Sciatic nerve (tissue), 2 donors: ENCODE measurements at places on chromosomes 6 and 20. TPM values are rescaled to one million over a fixed set of nuclear protein-coding genes. Genes with fewer than 3 reads are reported as not detected.
A peak's percentile ranks its signal among the peaks of the same experiment; 100 is the strongest.

The TTPAL gene
- total RNA-seq, result 8.5 TPM

DNA sequence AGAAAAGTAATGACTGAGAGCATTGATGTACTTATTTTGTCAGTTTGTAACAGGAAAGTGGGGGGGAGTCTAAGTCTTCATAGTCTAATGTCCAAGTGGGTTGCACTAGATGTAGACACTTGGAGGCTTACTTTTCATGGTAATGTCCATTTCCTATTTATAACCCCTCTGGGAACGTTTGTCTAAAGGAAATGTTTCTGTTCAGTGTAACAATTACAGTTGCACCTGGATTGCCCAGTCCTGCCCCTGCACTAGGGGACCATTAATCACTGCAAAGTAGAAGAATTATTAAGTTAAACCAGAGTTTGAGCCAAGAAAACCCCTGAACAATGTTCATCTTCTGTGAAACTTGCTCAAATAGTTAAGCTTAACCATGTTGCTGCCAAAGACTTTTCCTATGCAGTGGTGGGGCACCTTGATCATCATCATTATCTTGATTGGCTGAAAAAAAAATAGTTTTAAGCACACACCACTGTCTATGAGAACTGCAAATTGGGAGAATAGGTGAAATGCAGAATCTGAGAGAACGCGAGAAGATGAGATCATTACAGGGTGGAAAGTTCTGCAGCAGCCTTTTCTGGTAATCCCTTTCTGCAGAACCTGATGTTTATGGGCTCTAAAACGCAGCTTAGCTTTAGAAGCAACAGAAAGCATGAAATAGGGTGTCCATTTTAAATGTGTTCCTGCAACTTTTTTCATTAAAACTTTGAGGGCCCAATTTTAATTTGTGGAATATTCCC lies 106.0 kb downstream of the ZNF217 start:
- DNase-seq, result no peak

- no peak for DNase-seq
Observed at GRCh38 chr6:140636908-140637402, 1262.5 kb upstream of the CITED2 start.

The TMEM14C gene
- total RNA-seq, result 79.5 TPM

DNA sequence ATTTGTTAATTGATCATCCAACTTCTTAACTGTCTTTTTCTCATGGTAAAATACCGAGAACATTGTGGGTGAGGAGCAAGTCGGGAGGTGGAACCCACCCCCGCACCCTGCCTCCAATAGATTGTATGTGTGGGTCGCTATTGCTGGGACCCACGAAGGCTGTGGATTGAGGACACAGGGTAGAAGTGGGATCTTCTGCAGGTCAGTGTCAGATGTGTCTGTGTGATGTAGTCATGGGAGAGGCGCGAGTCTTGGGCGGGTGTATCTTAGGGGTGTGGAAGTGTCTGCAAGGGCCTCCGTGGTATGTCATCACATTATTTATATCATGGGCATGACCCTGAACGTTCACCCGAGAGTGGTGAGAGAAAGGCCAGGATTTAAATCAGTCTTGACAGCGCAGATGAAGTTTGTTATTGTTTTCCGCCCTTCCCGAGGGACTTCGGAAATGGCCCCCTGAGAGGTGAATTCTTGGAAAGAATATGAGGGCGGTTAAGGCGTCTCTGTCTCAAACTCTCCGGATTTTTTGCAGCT lies 472 bp upstream of the PAQR8 start:
- peak; percentile 57 for DNase-seq

DNA sequence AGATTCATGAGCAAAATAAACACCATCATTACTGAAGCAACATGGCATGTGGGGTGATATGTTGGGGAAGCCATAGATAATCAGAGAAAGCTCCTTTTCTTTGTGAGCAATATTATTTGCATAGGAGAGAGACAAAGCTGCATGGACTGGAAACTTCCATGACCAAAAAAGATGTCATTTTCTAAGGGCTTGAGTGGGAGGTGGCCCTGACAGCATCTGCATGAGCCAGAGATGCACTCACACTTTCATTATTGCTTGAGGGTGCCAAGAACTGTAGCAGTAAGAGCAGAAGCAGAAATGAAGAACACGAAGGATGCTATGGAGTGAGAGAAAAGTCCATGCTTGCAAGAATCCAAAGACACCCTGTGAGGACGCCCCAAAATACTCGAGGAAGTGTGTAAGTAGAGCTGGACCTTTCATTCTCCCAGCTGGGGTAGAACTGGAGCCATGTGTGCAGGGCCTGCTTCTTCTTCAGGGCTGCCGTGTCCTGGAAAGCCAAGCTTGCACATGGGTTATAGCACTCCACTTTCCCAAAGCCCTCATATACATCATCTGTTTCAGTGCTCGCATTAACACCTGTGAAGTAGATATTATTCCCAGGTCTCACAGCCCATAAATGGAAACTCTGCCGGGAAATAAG lies 851.2 kb downstream of the DHX35 start:
- no peak for DNase-seq

- no peak for DNase-seq
Observed at GRCh38 chr6:85662251-85662650, 19.6 kb upstream of the SYNCRIP start.

The CNBD2 gene
- total RNA-seq, result 4.4 TPM

The C6orf118 gene
- total RNA-seq, result not detected

DNA sequence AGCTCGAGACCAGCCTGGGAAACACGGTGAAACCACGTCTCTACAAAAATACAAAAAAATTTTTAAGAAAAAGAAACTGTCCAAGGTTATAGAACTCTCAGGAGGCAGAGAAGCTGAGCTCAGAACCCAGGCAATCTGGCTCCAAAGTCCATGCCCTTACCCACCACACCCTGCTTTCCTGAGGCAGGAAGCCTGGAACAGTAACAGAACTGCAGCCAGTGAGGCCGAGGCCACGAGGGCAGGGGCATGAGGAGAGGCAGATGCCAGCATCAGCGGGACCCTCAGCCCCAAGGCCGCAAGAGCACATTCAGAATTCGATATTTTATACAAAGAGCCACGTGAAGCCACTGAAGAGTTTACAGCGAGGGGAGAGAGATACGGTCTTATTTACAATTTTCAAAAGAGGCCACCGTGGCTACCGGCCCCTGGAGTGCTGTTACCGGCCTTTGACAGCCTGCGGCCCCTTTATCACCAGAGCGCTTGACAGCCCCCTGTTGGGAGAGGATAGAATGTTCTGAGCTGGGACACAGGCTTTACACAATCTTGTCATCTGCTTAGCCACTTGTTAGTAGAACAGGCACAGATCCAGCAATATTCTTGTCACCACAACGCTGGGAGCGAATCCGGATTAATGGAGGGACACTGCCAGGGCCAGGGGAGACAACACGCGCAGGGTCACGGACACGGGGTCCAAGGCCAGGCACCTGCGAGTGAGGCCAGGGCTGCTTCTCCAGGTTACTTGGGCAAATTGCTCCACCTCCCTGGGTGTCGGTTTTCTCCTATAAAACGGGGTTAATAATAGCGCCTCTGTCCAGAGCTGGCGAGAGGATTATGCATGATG lies 5.6 kb downstream of the SPATA2 start:
- no peak for DNase-seq

DNA sequence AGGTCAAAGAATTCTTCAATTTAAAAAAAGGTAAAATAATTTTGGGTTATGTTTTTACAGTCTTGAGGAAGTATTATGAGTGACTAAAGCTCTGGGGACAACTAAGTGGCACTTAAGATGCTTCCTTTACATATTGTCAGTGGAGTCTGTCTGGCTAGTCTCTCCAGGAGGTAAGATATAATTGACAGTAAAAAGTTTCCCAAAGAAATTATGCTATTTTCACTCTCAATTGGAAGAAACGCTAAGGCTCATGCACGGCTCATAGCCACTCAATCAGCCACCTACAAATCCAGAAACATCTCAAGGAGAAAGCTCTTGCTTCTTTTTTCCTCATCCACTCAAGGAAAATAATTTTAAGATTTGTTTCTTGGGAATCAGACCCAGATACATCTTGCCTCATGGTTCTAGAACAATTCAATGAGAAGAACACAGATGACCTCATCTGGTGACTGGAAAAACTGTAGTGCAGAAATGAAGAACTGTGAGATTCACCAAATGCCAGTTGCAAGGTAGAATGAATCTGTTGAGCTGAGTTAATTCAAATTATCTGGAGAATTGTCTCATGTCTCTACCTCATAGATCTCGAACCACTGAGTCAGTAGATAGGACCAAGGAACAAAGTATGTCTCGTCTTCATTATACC lies 252.9 kb downstream of the TPBG start:
- no peak for DNase-seq

The WDR27 gene
- total RNA-seq, result 58.5 TPM

The ESR1 gene
- 16.5 TPM for total RNA-seq

GRCh38 chr6:84675651-84676050 lies 88.7 kb downstream of the TBX18 start:
- DNase-seq, result no peak

DNA sequence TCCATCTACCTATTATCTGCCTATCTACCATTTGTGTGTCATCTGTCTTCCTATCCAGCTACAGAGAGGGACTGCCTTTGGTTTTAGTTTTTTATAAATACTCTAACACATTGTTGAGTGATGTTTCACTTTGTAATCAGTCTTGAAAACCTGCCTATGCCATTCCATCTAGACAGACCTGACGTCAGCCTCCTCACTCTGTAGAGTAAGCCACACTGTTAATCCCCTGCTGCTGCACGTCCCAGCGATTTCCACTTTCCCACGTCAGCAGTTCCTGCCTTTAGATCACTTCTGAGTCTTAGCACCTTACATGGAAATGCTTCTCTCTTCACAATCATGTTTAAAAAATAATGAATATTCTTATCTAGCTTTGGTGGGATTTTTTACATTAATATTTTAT lies 54.8 kb downstream of the PLG start:
- DNase-seq, result no peak

The GHRH gene
- total RNA-seq, result not detected

- no peak for DNase-seq
Observed at GRCh38 chr6:15269011-15269410, 23.1 kb downstream of the JARID2 start.

- DNase-seq, result no peak
Observed at GRCh38 chr20:14688005-14688404, 350.6 kb upstream of the FLRT3 start.

DNA sequence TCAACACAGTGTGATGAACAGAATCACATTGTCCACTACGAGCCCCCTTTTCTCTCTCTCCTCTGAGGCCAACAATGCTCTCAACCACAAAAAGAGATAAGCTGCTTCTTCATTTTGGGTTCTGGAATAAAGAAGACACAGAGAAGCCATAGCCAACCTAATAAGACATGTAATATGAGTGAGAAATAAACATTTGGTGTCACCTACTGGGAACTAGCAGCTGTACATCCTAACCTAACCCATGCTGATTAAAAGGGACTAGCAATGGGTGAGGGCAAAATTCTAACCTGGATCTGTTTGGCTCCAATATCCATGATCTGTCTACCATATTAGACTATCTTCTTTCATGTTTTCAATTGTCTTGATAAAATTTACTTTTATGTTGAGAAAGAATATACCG lies 369.1 kb upstream of the MARCKS start:
- no peak for DNase-seq

The TCP11 gene
- not detected for total RNA-seq

- no peak for DNase-seq
Observed at GRCh38 chr6:32903952-32904351, 36.9 kb downstream of the HLA-DMB start.

The HLA-DQA1 gene
- total RNA-seq, result 26.0 TPM

- no peak for DNase-seq
Observed at GRCh38 chr6:28634761-28635546, 109.3 kb downstream of the GPX5 start.

DNA sequence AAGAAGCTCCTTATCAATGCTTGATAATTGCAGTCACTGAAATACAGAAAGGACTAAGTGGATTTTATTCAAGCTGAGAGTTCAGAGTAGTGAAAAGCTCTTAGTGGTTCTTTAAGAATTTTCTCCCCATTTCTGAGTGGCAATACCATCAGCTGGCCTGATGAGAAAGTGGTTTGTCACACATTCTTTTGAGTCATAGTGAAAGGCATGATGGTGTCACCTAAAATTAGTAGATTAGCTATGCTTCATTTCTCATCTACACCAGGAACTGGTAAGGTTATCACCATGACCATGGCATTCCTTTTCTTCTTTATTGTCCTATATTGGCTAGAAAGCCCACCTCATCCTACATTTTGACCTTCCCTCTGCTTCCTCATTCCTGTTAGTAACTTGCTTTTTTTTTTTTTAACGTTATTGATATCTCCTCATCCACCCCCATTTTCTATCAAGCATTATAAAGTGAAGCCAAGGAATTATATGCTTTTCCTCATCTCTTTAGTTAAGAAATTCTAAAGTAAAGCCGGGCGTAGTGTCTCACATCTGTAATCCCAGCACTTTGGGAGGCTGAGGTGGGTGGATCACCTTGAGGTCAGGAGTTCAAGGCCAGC lies 67.4 kb upstream of the LOC128125822 start:
- no peak for DNase-seq

DNA sequence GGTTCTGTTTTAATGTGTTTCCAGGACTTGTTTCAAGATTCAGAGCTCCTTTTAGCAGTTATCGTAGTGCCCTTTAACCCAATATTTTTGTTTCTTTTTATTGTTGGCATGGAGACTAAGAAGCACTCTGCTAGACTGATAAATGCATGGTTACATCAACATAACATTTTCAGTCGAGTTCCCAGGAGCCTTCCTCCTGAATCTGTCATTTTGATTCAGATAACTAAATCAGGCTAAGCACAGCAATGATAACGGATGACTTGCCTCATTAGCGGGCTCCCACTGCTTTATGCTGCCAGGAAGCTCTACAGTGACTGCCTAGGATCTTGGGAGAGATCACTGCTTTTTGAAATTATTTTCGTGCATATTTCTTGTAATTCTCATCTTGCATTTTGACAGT lies 772.8 kb upstream of the GJE1 start:
- DNase-seq, result no peak

DNA sequence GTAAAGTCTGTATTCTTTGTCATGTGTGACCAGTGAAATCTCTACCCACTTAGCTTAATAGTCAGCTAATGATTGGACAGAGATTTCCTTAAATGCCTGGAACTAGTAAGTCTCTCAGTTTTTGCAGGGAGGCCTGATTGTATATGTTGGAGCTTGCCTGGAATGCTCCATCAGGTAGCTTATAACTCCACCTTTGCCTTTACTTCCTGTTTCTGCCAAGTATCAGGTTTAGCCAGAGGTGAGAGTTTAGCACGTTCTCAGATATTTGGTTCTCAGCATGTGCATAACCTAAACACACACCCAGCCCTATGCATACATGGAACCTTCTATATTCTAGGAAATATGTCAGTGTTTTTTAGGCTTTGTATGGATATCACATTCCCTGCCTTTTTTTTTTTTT lies 435.3 kb downstream of the CDKAL1 start:
- DNase-seq, result no peak

DNA sequence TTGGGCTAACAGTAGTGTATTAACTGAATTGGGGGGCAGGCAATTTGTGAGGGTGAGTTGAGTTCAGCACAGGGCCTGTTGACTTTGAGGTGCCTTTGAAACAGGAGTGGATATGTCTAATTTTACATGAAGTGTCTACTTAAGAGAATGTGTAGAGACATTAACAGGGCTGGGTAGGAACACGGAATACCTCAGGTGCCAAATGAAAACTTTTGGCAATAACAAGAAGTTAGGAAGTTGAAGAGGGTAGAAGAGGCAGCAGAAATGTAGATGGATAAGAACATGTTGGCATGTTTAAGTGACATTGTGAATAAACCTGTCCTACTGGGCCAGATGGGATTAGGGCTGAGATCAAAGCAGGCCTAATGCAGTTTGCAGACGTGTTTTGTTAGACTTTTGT lies 117.0 kb downstream of the SLC16A10 start:
- DNase-seq, result no peak

GRCh38 chr20:48630342-48631075 lies 197.3 kb downstream of the PREX1 start:
- DNase-seq, result no peak

The TRIM10 gene
- 0.62 TPM for total RNA-seq
